ENCODE measurements at places on chromosomes 5 and 9.
A peak's percentile ranks its signal among the peaks of the same experiment; 100 is the strongest.

DNA sequence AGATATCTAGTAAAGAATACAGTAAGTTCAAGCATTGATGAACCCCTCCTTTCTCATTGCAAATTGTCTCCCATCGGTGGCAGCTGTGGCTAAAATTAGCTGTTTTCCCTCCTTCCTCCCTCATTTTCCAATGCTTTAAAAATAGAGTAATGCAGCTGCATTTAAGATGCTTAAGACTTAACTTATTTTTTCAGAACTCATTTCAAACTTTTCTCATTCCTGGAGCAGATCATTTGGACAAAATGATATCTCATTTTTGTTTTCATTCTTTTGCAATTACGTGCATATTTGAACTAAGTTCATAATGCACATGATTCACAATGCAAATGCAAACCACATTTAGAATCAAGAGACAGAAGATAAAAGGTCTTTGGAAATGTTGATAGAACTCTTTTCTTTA, 14.6 kb downstream of the HSPB3 start:
- DNase-seq, result no peak

GRCh38 chr5:88544136-88544645, 275.5 kb upstream of the TMEM161B start:
- no peak for DNase-seq

DNA sequence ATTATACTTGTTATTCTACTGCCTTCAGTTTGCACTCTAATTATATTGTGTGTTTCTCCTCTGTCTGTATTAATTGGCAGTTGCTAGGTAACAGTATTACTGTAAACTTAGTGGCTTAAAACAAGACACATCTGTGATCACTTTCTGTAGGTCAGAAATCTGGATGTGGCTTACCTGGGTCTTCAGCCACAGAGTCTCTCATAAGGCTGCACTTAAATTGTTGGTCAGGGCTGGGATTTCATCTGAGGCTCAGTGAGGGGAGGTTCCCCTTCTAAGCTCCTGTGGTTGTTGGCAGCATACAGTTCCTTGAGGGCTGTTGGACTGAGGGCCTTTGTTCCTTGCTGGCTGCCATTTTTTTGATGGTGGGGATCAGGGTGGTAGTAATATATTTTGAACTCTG, 68.8 kb downstream of the SLC44A1 start:
- DNase-seq, result no peak

- DNase-seq, result peak; percentile 20
Measured at GRCh38 chr5:61298580-61298979, 33.5 kb upstream of the ZSWIM6 start.

DNA sequence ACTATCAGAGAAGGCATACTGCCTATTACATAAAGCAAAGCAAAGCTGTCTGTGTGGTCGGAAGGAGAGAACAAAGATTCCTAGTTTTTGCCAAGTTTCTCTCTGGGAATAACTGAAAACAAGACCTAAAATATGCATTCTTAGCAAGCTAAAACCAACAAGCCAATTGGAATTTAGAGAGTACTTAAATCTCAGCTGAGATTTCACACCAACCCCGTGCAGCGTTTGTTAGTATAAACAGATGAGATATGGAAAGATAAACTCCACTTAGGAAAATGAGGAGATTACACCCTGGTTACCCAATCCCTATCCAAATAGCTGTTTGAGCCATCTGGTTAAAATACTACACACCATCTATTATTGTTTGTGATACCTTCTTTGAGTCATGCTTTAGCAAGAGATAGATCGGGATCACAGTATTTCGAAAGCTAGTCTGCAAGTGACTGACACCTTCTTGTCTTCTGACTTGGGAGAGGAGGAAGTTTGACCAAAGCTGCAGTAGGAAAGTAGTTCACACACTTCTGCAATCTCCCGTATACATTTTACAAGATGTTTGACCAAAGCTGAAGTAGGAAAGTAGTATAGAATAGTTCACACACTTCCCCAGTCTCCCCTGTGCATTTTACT, 18.2 kb downstream of the FAF2 start:
- DNase-seq, result no peak

- no peak for DNase-seq
Measured at GRCh38 chr5:113293975-113294310, 140.8 kb downstream of the TSSK1B start.

- peak; percentile 6 for DNase-seq
Measured at GRCh38 chr5:137016783-137017324, 482.3 kb downstream of the SPOCK1 start.

All from DMS153 (cell line).